ENCODE measurements at places on chromosomes 1 and 21.
A peak's percentile ranks its signal among the peaks of the same experiment; 100 is the strongest.

DNA sequence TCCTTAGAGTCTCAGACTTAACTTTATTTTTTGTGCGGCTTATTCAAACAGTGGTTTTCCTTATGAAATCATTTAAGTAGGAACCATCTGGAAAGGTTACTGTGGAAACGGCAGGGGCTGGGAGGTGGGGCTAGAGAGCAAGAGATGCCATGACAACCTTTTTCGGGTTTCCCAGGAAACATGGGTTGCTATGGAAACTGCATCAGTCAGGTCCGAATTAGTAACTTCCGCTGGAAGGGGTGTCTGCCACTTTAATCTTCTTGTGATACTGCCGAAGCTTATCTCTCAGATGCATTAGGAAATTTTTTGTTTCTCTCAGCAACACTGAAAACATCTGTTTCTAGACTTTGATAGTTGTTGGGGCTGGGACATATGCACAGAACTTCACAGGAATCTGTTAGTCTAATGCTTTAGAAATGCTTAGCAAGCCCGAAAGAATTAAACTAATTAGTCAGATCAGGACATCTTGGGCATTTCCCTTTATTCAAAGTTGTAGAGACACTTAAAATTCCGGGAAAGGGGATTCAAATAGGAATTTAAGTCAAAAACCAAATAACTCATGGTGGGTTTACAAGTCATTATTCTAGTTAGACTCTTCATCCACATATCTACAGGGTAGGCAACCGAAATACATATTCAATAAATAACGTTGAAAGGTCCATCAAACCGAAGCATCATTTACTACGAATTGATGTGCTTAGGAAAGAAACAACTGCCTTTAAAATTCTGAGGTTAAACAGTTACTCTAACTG, 2.6 kb downstream of the KCNA3 start:
- DNase-seq: no peak

DNA sequence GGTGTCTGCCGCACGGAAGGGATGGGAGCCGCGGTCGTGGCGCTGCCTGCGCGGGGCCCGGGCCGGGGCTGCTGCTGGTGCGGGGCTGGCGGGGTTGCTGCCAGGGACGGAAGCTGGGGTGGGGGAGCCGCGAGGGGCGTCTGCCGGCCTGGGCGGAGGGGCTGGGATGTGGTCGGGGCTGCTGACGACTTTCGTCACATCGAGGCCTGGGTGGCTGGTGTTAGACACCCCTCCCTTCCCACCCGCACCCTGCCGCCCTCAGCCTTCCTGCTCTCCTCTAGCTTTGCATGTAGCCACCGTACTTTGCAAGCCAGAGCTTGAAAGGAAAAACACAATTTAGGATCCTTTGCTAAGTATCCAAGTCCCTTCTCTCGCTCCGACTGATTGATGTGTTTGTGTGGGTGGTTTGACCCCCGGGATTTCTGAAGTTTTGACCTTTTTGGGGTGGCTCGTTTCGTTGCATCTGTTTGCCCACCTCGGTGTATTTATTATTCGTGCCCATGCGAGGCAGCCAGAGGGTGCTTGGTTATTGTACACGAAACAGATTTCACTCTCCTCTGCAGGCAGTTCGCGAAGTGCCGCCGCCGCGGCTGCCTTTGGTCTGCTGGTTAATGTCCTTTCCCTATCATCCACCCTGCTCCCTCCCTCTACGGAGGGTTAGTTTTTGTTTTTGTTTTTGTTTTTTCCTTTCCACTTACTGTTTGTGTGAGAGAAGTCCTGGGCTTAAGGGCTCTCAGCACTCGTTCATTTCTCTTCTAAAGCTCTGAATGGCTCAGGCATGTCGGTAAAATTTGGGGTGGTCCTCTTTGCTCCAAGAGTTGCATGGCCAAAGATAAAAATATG, 868 bp downstream of the C1orf21 start:
- DNase-seq: peak; percentile 38

DNA sequence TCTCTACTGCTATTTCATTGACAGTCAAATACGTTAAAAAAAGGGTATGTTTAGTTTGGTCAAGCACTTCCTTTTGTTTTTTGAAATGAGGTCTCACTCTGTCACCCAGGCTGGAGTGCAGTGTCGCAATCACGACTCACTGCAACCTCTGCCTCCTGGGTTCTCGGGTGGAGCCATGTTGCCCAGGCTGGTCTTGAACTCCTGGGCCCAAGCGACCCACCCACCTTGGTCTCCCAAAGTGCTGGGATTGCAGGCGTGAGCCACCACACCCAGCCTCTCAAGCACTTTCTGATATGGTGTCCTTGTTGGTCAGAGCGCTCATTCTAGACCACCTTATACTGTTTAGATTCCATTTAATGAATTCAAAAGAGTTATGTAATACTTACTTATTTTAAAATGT, 20.9 kb upstream of the RHBDL2 start:
- DNase-seq: no peak

DNA sequence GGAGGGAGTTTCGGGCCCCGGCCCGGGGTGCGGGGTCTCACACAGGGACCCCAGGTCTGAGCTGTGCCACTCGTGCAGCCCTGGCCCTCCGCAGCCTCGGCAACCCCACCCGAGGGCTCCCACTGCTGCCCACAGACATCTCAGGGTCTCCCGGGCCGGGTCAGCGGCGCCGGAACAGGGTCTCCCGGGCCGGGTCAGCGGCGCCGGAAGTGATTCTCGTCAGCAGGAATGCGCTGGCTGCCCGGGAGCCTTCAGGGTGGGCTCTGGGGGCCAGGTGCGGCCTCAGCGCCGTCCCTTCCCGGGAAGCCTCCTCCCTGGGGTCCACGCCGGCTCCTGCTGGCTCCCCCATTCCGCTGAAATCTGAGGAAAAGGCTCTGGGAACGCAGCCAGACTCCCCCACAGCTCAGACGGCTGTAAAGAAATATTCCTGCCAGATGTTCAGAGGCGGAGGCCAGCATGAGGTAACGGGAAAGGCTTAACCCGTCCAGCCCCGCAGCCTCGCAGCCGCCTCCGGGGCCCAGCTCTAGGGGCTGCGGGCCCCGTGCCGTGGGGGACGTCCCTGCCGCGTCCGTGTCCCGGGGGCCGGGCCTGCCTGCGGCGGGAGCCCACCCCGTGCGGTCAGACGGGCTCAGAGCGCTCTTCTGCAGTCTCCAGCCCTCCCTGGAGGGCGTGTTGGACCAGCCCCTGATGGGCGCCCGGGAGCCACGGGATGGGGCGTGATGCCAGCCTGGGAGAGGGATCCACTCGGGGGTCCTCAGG, 8.7 kb upstream of the COL6A1 start:
- DNase-seq: no peak

GRCh38 chr1:108617008-108617723, 43.7 kb downstream of the HENMT1 start:
- DNase-seq: no peak

- peak; percentile 86 for DNase-seq
These were observed 22.1 kb upstream of the TDRD10 start for GRCh38 chr1:154479764-154480421.

DNA sequence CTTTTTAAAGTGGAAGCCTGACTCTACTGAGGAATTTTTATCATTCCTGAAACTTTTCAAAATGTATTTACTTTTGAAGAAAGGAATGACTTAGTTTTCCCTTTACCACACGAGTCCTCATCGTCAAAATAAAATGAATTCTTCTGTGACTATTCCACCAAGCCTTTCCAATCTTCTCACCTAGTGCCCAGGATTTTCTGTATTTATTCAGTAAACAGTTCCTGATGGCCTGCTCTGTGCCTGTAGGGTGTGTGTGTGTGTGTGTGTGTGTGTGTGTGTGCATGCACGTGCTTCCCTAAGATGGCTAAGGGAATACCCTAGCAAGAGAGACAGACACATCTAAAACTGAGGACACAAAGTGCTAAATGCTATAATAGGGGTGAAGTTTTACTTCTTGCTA, 395.0 kb upstream of the USP24 start:
- no peak for DNase-seq

DNA sequence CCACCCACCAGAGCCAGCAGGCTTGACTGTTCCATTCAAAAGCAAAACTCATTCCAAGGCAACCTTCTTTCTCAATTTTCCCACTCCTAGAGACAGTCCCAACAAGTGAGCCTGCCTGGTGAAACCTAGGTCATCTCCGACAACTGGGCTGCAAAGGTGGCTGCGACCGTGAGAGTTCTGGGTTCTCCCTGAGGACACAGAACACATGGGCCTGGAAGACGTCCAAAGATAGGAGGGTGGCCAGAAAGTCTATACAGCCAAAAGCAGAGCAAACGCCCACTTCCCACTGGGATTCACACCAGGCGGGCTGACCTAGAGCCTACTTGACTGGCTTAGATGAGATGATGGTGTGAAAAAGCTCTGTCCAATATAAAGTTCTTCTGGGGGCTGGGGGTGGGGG, 90.2 kb upstream of the GRIK3 start:
- DNase-seq: no peak

DNA sequence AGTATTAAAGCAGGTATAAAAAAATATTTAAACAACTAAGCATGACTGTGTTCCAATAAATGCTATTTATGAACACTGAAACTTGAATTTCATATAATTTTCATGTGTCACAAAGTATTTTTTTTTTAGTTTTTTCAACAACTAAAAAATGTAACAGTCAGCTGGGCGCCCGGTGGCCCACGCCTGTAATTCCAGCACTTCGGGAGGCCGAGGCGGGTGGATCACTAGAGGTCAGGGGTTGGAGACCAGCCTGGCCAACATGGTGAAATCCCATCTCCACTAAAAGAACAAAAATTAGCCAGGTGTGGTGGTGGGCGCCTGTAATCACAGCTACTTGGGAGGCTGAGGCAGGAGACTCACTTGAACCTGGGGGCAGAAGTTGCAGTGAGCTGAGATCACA, 42.4 kb downstream of the RWDD3 start:
- no peak for DNase-seq

- DNase-seq: peak; percentile 20
These were observed 381.1 kb upstream of the PKN2 start for GRCh38 chr1:88302843-88303486.

- no peak for DNase-seq
These were observed 3.4 kb upstream of the PEX10 start for GRCh38 chr1:2415801-2416208.

- DNase-seq: no peak
These were observed 97.3 kb downstream of the PSMG1 start for GRCh38 chr21:39085843-39086405.

GRCh38 chr1:99737016-99737415, 29.4 kb downstream of the FRRS1 start:
- DNase-seq: no peak

GRCh38 chr1:31549809-31550620, 26.3 kb upstream of the TINAGL1 start:
- no peak for DNase-seq

DNA sequence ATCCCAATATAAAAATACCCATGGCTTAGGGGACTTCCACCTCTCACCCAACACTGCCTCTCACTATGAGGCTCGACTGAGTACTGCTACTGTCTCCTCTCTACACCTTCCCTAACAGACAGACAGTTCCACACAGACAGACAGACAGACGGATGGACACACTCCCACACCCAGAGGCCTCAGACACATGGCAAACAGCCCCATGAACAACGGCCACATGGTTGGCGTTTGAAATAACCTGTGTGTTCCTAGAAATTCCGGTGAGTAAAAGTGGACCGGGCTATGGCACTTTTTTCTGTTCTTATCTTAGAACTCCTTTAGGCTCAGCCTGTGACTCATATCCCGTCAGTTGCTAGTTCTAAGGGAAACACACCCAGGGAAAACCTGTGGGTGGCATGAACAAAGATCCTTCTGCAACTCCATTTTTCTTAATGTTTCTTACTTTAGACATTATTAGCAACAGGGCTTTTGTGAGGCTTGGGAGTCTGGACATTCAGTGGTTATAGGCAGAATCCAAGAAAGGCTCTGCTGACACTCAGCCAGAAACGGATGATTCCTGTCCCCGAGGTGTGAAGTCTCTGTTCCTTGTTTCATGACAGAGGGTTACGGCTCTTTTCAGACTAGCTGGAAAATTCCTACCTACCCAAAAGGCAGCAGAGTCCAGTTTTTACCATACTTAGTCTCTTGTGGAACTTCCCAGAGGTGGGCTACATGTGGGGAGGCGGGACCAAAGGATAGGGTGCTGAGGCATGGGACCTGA, 90.5 kb upstream of the TLR5 start:
- DNase-seq: peak; percentile 89

GRCh38 chr1:72438270-72438669, 155.9 kb upstream of the NEGR1 start:
- no peak for DNase-seq

- DNase-seq: peak; percentile 30
These were observed 35.3 kb upstream of the BCAR3 start for GRCh38 chr1:93716941-93717368.

DNA sequence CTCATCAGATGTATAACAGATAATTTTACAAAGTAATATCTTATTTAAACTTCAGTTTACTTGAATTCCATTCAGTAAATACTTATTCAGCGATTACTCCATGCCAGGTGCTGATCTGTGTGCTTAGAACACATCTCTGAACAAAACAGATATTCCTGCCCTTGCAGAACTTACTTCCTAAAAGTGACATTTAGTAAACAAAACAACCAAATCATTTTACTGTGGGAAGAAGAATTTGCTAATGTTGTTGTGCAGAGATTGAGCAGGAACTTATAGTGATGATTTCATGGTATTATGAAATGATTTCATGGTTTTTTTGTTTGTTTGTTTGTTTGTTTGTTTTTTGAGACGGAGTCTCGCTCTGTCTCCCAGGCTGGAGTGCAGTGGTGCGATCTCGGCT, 39.3 kb upstream of the WLS start:
- DNase-seq: no peak

GRCh38 chr1:219304227-219305226, 130.8 kb downstream of the LYPLAL1 start:
- peak; percentile 57 for DNase-seq

DNA sequence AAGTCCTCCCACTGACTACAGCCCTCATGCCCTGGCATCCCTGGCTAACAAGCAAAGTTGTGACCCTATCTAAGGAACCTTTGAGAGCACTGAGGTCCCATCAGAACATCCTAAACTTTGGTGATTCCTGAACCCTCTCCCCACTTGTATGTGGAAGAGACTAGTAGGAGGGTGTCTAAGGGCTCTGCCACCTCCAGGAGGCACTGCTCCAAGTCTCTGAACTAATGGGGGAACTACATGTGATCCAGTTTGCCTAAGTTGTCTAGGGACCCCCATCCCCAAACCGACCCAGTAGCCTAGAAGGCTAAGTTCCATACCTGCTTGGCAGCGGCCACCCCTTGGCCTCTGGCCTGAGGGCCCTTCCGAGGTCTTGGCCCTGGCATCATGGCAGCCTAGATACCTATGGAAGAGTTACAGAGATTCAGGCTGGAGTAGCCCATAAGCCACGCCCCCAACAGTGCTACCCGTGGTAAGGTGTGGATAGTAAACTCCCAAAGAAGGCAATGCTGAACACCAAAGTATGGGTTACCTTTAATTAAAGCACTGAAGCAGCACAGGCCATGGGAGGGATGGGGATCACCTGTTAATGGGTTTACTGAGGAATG, 1.7 kb downstream of the CC2D1B start:
- DNase-seq: no peak

DNA sequence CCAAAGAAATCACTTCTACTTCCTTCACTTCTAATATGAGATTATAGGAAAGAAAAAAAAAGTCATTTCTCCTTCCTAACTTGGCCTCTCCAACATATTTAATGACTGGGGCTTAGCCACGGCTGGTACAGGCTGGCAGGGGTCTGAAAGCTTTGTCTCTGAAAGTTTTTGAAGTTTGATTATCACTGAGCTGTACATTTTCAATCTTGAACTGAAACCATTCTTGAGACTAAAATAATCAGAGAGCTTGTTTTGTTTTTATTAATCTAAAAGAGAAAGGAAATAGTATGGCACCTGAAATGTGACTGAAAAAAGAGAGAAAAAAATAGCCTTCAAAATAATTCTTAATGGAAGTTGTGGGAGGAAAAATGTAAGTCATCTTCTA, 3.8 kb upstream of the KRTAP19-8 start:
- DNase-seq: no peak
